ENCODE measurements at places on chromosomes 6 and 20.
A peak's percentile ranks its signal among the peaks of the same experiment; 100 is the strongest.

DNA sequence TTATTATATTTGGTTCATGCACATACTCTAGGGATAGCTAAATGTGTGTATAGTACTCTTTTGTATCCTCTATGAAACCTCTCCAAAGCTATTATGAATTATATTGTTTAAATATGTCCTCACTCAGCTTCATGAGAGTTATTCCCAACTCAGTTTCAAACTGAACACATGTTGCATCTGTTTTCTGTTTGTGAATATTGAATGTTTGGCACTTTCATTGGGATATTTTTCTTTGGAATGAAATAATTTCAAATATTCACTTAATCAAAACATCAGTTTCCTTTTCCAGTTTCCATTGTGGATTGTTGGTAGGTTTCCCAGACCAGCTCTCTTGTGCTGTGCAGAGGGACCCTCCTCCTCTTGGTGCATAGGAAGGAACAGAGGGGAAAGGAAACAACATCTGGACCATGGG lies 46.6 kb downstream of the HDAC2 start:
- DNase-seq: no peak

DNA sequence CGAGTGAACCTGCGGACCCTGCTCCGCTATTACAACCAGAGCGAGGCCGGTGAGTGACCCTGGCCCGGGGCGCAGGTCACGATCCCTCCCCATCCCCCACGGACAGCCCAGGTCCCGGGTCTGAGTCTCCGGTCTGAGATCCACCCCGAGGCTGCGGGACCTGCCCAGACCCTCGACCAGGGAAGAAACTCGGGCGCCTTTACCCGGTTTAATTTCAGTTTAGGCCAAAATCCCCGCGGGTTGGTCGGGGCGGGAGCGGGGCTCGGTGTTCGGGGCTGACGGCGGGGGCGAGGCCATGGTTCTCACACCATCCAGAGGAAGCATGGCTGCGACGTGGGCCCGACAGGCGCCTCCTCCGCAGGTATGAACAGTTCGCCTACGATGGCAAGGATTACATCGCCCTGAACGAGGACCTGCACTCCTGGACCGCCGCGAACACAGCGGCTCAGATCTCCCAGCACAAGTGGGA lies 46.9 kb upstream of the TRIM26 start:
- no peak for DNase-seq

DNA sequence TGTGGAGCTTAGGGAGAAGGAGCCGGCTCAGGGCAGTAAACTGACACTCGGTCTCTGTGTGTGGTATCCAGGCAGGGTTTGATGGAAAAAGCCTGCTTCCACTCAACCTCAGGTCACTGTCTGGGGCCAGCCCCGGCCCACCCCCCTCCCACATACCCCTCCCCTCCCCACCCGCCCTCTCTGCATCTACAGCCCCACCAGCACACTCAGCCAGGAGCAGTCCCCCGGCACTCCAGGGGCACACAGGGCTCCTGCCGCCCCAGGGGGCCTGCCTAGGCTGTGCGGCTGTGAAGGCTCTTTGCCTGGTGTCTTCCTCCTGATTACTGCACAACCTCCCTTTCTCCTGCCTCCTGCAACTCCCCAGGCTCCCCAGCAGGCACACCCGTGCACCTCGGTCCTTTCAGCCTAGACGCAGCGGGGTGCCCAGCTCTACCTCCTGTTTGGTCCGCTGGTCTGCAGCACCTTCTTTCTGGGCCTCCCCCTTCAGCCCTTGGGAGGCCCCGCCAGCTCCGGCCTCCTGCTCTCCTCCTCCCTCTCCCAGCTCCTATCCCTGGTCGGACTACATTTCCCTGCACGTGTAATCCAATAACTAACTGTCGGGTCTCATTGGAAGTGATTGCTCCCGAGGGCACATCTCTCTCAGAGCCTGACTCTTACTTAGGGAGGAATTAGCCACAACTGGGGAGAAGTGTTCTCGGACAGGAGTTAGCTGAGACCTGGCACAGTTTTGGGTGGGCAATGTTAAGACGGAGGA lies 1.3 kb upstream of the FOXF2 start:
- no peak for DNase-seq

DNA sequence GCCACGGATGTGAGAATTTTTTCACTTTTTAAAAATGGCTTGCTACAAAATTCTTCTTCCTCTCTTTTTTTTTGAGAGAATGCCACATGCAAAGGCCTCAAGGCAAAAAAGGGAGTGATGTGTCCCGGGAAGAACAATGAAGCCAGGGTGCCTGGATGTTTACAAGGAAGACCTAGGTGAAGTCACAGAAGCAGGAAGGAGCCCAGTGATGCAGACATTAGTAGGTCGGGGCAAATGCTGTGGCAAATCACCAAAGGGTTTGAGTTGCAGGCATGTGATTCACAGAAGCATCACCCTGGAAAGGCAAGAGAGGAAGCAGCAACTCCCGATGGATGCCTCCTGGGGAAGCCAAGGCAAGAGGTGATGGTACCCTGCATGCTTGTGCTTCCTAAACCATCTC lies 46.8 kb downstream of the FARS2 start:
- no peak for DNase-seq

DNA sequence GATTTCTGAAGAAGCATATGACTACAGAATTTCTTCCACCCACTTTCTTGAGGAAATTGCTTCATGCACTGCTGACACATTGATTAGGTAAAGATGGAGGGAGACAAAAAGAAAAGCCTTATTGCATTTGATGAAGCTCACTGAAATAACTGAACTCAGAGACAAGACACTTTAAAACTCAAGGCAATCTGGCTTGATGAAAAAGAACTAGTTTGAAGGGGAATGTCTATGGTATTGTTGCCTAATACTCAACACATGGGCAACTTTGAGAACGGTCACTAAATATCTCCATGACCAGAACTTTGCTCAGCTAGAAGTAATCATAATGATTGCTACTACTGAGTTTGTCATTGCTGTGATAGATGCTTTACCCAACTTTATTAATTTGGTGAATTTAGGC lies 38.1 kb downstream of the HTR1B start:
- no peak for DNase-seq

DNA sequence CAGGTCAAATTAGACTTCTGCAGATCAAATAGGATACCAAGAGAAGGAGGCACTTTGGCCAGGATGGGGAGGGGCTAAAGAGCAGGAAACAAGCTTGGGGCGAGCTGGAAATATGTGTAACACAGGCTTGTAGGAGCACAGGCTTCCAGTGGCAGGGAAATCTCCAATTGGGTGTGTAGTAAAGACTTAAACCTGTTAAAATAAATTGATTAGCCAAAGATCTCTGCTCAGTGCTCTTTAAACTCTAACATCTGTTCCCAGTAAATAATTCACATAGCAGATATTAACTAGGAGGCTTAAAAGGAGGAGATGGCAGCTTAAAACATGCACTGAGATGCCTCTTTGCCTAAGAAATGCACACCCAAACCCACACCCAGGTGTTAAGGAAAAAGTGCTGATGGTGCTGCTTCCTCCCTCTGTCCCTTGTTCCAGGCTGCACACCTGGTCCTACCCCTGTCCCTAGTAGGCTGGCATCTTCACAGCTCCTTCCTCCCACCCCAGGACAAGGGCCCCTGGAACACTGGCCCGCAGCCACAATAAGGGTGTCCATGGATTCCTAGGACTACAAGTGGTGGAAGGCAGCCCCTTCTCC lies 93.5 kb upstream of the MLN start:
- no peak for DNase-seq

- DNase-seq: no peak
Observed at GRCh38 chr6:89081129-89081422, 525 bp downstream of the PNRC1 start.

GRCh38 chr6:150157081-150157480 lies 14.2 kb downstream of the PPP1R14C start:
- DNase-seq: no peak

- no peak for DNase-seq
Observed at GRCh38 chr20:11178946-11179654, 505.3 kb upstream of the JAG1 start.

DNA sequence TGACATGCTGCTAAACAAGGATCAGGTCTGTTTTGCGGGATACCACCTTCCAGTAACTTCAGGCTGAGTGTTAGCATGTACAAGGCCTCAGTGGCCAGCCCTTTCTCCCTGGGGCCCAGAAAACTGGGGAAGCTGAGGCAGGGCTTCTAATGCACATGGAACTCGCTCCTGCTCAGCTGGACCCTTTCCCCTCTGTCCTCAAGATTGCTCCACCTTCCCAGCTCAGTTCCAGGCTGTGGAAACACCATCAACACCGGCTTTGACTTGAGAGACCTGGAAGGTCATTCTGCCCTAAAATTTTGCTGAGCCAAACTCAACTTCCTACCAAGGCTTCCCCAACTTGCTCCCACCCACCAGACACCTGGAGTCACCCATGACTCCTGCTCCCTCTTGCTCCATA lies 4.2 kb upstream of the BLCAP start:
- no peak for DNase-seq

DNA sequence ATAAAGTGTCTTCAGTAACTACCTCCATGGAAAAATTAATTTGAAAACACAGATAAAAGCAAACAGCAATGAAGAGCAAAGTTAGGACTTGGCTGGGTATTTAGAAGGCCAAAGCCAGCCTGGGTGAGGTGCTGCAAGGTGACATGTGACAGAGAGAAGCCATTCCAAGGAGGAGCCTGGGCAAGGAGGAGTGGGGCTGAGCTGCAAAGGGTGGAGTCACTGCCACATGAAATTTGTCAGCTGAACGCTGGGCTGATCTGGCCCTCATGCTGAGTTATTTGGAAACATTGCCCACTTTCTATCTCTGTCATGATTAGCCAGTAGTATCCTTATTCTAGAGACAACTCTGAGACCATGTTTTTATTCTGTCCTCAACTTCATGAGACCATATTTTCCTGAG lies 76.3 kb downstream of the PERP start:
- no peak for DNase-seq

DNA sequence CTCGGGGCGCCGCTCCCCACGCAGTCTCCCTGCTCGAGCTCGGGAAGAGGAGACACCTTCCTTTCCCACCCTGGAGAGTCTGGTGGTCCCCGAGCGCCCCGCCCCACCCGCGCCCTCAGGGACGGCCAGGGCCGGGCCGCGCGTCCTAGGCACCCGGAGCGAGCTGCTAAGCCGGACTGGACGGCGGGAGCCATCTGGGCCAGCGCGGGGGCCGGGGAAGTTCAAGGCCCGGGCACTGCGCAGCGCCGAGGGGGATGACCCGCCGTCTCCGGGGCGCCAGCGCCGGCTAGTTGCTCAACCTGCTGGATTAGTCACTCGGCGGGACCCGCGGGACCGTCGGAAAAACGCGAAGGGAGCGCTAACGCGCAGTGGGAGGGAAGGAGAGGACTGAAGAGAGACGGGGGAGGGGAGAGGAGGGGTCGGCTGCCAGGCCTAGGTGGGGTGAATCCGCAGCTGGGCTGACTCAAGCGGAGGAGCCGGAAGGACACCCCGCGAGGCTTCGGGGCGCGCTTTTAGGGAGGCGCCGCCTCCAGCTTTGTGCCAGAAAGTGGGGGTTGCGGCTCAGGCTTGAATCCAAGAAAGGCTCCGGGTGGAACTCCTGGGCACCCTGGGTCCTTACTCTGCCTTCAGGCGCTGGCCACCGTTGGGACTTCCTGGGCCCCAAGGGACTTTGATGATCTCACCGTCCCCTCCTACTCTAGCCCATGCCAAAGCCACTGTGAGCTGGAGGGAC lies 75.7 kb upstream of the FOXP4 start:
- DNase-seq: peak; percentile 20

- no peak for DNase-seq
Observed at GRCh38 chr20:32982617-32983458, 21.4 kb downstream of the SUN5 start.

- DNase-seq: no peak
Observed at GRCh38 chr6:105474234-105474633, 71.4 kb upstream of the PREP start.

GRCh38 chr6:43705996-43706395 lies 18.4 kb upstream of the MRPS18A start:
- DNase-seq: no peak

DNA sequence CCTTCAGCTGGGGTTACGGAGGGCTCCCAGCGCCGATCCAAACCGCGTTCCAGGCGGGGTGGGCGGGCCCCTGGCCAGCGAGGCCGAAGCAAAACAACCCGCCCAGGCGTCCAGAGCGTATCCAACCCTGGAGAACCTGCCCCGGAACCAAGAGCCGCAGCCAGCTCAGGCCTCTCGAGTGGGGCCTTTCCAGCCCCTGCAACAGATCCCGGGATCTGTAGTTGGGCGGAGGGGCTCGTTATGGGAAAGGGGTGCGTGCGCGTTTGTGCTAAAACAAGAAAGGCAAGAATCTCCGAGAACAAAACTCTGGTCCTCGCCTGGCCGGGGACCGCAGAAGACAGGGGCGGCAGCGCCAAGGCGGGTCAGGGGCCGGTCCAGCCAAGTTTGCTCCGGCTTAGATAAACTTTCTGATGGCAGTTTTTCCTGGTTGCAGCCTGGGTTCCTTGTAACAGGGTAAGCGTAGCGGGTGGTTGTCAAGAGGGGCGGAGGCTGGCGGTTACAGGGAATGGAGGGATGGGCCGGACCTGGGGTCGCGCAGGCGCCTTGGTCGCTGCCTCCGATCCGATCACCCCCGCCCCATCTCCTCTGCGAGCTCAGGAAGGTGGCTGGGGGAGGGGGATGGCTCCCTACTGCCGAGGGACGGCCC lies 448 bp upstream of the RIN2 start:
- peak; percentile 73 for DNase-seq

- no peak for DNase-seq
Observed at GRCh38 chr20:41272339-41272738, 45.2 kb downstream of the ZHX3 start.
